ENCODE measurements at places on chromosomes 16 and 17.
A peak's percentile ranks its signal among the peaks of the same experiment; 100 is the strongest.

GRCh38 chr17:1323336-1323735 is 43.9 kb downstream of the TRARG1 start:
- no peak for DNase-seq

GRCh38 chr16:866252-866896 is 65.8 kb upstream of the GNG13 start:
- DNase-seq, result no peak

DNA sequence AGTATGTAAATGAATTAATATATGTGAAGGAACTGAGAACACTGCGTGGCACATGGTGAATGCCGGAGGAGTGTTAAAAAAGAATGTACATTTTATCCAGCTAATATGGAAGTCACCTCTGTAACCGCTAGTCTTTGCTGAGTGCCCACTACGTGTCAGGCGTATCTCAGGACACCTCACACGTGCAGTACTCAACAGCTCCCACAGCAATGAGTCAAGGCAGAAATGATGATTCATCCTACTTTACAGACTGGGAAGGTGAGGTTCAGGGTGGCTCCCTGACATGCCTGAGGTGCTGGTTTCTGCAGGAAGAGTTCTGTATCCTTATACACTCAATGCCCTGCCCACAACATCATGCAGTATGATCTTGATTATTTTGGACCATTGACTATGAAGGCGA is 487.0 kb downstream of the HAPSTR1 start:
- no peak for DNase-seq

GRCh38 chr17:73706428-73706827 is 62.2 kb upstream of the SDK2 start:
- DNase-seq, result no peak

GRCh38 chr17:15479703-15480102 is 12.3 kb upstream of the CDRT4 start:
- DNase-seq, result peak; percentile 67

GRCh38 chr17:83056583-83057396 is 22.6 kb upstream of the METRNL start:
- DNase-seq, result no peak

DNA sequence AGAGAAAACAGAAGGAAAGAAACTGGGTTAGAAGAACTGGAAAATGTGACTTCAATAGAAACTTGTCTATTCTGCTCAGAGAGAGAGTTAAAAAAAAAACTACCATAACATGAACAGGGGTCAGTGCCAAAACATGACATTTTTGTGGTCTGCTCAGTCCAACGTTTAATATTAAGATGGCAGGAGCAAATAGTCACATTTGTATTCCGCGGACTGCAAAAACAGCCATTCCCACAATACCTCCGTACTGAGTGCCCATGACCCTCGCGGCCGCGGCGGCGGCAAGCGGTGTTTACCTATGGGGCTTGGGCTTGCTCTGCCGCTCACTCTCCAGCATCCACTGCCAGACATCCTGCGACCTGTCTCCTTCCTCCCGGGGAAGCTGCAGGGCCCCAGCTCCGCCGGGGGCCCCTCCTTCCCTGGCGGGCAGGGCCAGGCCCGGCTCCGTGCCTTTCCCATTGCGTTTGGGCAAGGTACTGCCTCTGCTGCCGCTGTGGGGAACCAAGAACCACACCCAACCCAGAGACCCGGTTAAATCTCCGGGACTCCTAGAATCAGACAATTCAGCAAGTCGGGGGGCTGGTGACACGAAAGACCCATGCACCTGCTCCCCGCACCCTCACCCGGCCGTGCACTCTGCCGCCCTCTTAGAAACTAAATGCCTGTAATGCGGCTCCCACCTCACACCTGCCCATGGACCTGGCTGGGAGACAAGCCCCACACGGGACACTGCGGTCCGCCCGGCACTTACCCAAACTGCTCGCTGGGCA is 24.7 kb downstream of the AXIN2 start:
- DNase-seq, result no peak

DNA sequence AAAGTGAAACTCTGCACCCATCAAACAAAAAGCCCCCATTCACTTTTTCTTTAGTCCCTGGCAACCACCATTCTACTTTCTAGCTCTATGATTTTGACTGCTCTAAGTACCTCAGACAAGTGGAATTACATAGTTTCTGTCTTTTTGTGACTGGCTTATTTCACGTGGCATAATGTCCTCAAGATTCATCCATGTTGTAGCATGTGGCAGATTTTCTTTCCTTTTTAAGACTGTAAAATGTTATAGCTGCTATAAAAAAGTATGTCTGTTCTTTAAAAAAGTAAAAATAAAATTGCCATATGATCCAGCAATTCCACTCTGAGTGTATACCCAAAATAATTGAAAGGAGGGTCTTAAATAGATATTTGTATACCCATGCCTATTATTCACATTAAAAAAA is 429.7 kb downstream of the CDH8 start:
- no peak for DNase-seq

DNA sequence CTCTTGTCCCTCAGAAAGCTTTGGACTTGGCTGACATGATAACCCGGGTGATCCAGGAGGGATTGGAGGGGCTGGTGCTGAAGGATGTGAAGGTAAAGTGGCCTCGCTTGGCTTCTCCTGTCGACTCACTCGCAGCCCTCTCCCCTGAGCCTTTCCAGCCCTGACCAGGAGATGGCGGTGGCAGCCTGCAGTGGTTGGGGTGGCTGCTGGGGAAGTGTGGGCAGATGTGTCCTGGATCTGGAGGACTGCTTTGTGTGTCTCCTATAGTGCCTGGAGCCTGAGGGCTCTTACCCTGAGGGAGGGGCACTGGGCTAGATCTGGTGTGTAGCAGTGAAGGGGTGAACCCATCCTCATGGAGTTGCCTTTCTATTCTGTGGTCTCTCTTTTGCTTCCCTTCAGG is 17.9 kb downstream of the LIG3 start:
- peak; percentile 75 for DNase-seq

GRCh38 chr16:64996641-64997040 is 125.2 kb downstream of the CDH11 start:
- no peak for DNase-seq

GRCh38 chr16:76535-77272 is 1.3 kb upstream of the MPG start:
- peak; percentile 96 for DNase-seq

DNA sequence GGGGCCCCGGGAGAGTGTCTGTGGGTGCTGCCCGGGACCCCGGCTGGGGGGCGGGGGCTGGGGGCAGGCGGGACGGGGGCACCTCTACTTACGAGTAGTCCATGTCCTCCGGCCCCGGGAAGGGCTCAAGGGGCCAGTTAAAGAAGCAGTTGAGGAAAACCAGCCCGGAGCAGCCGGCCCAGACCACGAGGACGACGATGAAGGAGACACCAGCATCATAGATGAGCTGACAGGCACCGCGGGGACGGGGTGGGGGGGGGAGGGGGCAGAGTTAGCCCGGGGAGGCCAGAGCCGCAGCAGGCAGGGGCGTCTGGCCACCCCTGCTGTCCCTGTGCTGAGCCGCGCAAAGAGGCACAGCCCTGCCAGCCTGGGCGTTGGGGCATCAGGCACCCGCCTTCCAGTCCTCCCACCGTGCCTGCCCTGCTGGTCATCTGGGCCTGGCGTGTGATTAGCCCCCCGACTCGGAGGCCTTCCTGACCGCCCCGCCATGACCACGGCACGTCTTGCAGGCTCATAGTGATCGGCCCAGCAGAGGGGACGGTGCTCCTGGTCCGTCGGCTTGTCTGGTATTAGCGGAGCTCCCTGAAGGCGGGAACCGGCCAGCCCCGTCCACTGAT is 29.0 kb upstream of the PITPNA start:
- DNase-seq, result no peak

- no peak for DNase-seq
Observed at GRCh38 chr17:51046046-51046445, 74.6 kb downstream of the SPAG9 start.

DNA sequence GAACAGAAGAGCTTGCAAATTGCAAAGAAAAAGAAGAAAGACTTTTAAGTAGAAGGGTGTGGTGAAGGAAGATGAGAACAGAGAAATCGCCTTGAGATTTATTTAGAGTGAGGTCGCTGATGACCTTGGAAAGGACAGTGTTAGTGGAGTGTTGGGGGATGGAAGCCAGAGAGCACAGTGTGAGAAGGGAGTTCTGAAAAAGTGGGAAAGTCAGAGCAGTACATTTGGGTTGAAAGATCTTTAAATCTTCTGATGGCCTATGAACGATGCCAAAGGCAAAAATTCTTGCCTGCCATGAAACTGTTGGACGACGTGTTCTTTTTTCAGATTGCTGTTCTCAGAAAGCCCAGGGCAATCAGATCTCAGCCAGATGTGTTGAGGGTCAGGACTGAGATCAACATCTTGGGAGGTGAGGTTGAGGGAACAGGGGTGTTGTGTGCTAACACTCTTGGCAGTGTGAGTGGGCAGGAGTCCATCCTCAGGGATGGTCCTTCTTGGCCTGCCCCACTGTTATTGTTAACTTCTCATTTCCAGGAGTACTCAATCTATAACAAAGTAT is 330.1 kb downstream of the MAP2K6 start:
- no peak for DNase-seq

DNA sequence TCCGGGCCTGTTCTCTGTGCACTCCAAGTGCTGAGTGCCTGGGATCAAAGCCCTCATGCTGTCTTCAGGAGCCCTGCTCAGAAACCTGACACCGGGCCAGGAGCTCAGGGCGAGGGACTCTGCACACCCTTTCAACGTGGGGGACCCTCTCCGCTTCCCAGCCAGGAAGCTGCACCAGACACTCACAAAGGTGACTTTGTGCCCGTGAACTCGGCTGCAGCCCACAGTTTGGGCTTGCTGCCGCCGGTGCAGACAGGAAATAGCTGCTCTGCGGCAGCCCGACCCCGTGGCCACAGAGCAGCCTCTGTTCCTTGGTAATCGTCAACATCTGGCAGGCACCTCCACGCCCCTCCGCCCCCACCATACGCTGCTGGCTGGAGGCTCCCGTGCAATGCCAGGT is 93.4 kb upstream of the METRNL start:
- DNase-seq, result peak; percentile 26

- peak; percentile 85 for DNase-seq
Observed at GRCh38 chr16:89171216-89172170, at the start of gene CDH15. CDH15 (plus strand) TSS chr16:89171748; CDS start chr16:89171832, 84 bp downstream.

DNA sequence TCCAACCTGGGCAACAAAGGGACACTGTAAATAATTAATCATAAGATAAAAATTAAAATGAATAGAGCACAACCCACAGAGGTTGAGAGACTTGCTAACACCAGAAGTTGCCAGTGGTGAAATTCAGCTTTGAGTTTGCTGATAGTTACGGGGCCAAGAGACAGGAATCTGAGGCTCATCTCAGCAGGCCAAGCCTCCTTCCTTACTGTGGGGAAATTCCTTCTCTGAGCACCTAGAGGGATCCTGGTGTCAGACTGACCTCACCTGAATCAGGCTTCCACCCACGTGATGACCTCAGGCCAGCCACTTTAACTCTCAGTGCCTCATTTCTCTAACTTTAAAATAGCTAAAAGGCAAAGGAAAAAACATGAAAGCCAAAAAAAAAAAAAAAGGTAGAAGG is 4.7 kb downstream of the ABAT start:
- DNase-seq, result no peak

DNA sequence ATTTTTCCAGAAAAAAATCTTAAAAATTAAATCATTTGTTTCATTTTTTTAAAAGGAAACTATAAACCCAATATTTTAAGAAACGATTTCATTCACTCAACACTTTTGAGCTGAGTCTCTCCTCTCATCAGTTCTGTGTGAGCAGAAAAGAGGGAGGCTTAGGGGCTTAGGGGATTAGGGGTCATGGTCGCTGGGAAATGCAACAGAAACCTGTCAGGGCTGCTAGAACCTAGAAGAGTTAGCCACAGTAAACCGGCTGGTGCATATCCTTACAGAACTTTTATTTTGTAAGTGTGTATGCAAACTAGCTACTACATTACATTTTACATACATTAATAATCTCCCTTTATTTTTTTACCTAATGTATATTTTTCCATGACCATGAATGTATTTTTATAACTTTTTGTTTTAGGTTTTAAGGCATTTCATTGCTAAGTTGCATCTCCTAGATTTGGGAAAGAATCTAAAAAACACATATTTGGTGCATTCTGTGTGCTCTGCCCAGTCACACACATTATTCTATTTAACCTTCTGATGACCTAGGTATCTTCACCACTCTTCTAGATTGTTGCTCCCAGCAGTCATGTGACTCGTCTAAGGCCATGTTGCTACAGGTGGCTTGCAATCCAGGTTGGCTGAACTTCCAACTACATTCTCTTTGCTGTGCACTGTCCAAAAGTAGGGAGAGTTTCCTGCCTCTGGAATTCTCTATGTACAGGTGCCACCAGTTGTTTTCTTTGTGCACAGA is 24.4 kb downstream of the TBC1D3B start:
- no peak for DNase-seq

DNA sequence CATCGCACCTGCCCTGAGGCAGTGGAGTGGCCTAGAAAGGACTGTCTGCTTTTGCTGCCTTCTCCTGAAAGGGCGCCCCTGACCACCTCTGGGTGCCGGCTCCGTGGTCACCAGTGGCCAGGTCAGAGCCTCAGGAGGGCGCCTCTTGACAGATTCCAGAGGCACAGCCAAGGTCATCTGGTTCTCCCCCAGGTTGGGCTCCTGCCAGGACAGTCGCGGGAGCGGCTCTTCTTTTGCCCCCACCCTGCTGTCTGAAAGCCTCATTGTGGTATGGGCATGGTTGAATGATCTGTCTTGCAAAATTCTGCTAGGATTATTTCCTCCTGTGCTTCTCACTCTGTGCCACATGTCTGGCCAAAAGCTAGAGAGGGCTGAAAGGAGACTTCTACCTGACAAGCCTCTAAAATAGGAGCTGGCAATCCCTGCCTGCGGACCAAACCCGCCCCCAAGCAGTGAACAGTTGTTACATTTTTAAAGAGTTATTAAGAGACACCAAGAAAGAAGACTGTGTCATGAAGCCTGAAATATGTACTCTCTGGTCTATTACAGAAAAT is 82.8 kb downstream of the SNX29 start:
- DNase-seq, result no peak

- DNase-seq, result no peak
Observed at GRCh38 chr17:40901981-40902474, 17.0 kb upstream of the KRT20 start.

DNA sequence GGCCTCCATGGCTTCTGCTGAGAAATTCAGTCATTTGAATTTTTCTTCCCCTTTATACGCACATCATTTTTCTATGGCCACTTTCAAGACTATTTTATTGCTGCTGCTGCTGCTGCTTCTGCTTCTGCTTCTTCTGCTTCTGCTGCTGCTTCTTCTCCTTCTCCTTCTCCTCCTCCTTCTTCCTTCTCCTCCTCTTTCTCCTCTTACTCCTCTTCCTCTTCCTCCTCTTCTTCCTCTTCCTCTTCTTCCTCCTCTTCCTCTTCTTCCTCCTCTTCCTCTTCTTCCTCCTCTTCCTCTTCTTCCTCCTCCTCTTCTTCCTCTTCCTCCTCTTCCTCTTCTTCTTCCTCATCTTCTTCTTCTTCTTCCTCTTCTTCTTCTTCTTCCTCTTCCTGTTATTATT is 22.4 kb downstream of the CPD start:
- no peak for DNase-seq

DNA sequence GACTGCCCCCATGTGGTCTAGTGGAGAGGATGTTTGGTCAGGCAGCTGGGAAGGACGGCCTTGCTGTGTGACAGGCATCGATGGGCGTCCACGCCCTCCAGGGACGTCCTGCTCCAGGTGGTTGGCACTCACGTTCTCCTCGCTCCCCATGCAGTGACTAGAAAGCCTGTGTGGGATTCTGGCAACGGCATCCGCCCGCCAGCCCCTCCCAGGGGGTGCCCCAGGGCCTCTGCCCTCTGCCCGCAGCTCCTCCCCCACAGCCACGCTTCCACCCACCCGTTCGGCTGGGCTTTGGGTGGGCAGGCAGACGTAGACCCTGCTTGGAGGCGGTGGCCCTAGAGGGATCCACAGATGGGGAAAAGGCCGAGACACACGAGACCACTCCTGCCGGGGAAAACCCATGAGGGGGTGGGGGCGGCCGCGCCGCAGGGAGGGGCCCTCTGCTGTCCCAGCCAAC is 4.7 kb upstream of the IL17C start:
- peak; percentile 57 for DNase-seq

- no peak for DNase-seq
Observed at GRCh38 chr16:54586474-54587175, 300.0 kb upstream of the IRX3 start.

Data from mesenchymal stem cell (in vitro differentiated cells and primary cell).